ENCODE measurements at places on chromosomes 11 and 22. TPM values are rescaled to one million over a fixed set of nuclear protein-coding genes. Genes with fewer than 3 reads are reported as not detected.

DNA sequence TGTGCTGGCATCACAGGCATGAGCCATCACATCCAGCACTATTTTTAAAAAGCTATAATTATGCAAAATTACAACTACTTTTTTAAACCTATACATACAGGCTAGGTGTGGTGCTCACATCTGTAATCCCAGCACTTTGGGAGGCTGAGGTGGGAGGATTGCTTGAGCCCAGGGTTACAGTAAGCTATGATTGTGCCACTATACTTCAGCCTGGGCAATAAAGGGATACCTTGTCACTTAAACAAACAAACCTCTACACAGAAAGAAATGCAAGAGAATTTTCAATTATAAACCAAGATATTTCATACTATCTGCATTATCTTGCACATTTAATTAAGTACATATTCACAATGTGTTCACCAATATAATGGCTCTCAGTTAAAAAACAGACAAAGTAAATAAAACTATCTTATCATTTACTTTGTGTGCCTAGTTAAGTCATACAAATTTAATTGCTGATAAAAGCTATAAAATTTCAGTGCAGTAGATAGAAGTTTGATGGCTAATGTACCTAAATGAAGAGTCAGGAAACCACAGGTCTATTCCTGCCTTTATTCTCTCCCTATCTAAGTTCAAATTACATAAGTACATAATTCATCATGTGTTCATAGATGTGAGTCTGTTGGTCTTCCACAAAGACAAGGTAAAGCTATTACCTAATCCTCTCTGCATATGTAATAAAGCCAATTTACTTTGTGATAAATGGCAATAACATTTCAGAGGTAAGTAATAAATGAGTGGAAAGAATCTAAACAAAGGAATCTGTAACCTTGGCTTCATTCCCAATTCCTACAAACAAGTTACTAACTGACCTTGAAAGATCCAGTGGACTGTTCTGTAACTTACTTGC, 9.0 kb upstream of the RDX start:
- DNase-seq: no peak
- H3K4me3 ChIP-seq: no peak overlapping the region
- no peaks in the 10 kb centered on the region for H3K36me3 ChIP-seq
- peaks cover 7% of the 10 kb centered on the region for H3K4me1 ChIP-seq
- H3K27me3 ChIP-seq: no peaks in the 10 kb centered on the region

GRCh38 chr11:47337229-47337924, 15.1 kb downstream of the MYBPC3 start:
- H3K27me3 ChIP-seq: no peaks in the 10 kb centered on the region
- no peak overlapping the region for H3K4me3 ChIP-seq

- no peaks in the 10 kb centered on the region for H3K27me3 ChIP-seq
- H3K4me1 ChIP-seq: peaks cover 23% of the 10 kb centered on the region
- no peak overlapping the region for H3K27ac ChIP-seq
- H3K4me3 ChIP-seq: peak overlapping the region; percentile 35
Observed at GRCh38 chr11:827146-827896, 398 bp upstream of the CRACR2B start.

DNA sequence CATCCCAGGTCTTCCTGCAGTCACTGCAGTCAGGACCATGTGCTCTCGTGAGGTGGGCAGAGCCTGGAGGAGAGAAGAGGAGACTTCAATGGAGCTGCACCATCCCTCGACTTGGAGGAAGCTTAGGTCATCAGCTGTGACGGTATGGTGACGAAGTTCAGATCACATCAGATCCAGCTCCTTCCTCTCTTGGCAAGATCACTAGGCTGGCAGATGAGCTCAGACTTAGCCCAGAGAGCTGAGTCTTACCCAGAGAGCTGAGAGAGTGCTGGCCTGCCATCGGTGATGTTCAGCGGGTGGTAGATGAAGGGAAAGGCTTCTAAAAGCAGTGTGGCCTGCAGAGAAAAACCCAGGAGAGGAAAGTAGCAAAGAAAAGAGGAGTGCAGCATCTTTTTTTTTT, 1.8 kb upstream of the SLC15A3 start:
- H3K27me3 ChIP-seq: no peaks in the 10 kb centered on the region
- DNase-seq: no peak
- H3K4me1 ChIP-seq: no peaks in the 10 kb centered on the region
- no peak overlapping the region for H3K4me3 ChIP-seq
- no peaks in the 10 kb centered on the region for H3K36me3 ChIP-seq

- peaks cover 5% of the 10 kb centered on the region for H3K4me1 ChIP-seq
- no peaks in the 10 kb centered on the region for H3K27me3 ChIP-seq
- H3K27ac ChIP-seq: peak within 1 kb of the TSS; percentile 43
- peak within 1 kb of the TSS; percentile 51 for H3K4me3 ChIP-seq
Observed at GRCh38 chr22:38467904-38468442, at the start of gene KDELR3. Gene KDELR3 (plus strand): TSS chr22:38468096. CDS start chr22:38468234, 138 bp downstream.

DNA sequence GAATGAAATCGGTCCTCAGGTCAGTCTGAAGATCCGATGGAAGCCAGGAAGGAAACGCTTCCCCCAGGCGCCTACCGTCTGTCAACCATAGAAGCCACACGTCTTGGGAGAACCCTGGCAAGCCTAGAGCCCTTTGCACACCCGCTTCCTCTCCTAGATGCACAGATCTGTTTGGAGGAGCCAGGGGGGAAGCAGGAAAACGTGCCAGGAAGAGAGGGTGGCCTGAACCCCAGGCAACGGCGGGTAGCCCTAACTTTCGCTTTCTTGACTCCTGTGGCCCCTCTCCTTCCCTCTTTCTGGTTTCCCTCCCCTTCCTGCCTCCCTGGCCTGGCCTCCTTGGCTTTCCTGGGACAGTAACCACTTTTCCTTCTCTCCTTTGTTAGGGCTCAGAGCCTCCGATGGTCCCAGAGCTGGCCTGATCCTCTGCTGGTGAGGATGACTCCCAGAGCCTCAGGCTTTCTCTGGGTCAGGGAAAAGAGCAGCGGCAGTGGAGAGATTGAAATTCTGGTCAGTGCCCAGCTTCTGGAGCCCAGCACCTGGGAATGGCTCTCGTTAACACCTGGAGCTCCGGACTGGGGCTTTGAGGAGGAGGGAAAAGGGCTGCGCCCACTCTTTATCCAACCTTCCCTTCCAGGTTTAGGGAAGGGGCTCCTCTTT, 2.1 kb downstream of the FXYD6 start:
- DNase-seq: no peak
- H3K27ac ChIP-seq: no peak overlapping the region
- H3K27me3 ChIP-seq: peaks cover 14% of the 10 kb centered on the region
- no peak overlapping the region for H3K4me3 ChIP-seq

GRCh38 chr22:27687984-27688545, 113.5 kb downstream of the MN1 start:
- DNase-seq: no peak
- no peaks in the 10 kb centered on the region for H3K4me1 ChIP-seq
- H3K36me3 ChIP-seq: no peaks in the 10 kb centered on the region
- H3K4me3 ChIP-seq: no peak overlapping the region

DNA sequence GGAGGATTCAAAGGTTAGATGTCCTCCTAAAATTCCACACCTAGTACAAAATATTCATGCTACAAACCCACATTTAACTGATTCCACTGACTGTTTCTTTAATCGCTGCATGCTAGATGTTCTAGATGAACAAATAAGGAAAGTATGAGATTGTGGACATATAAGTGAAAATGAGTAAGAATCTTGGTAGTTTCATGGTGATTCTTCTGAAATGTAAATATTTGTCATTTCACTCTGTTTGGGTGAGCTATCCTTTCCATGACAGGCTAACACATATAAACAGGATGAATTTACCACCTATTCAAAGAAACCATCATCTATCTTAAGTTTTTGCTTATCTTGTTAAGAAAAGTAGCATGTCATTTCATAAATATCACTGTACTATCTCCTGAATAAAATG, 14.8 kb downstream of the OR5B3 start:
- no peak overlapping the region for H3K27ac ChIP-seq
- no peaks in the 10 kb centered on the region for H3K27me3 ChIP-seq
- H3K36me3 ChIP-seq: no peaks in the 10 kb centered on the region

DNA sequence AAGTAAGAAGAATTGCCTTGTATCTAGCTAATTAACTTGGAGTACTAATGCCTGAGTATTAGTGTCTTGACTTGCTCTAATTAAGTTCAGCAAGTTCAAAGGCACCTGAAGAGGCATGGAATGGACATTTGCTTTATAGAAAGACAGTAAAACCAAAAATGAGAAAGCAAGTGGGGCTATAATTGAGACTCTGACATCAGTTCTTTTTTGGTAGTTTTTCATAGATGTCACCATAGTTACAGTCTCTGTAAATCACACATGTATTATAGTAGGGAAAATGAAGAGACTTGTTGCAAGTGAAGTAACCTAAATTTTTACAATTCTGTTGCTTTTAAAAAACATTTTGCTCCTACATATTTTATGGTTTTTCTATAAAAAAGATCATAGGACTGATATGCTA, 178.0 kb downstream of the HIPK3 start:
- DNase-seq: no peak
- H3K36me3 ChIP-seq: no peaks in the 10 kb centered on the region
- H3K4me1 ChIP-seq: no peaks in the 10 kb centered on the region
- H3K4me3 ChIP-seq: no peak overlapping the region
- no peak overlapping the region for H3K27ac ChIP-seq
- H3K27me3 ChIP-seq: no peaks in the 10 kb centered on the region

DNA sequence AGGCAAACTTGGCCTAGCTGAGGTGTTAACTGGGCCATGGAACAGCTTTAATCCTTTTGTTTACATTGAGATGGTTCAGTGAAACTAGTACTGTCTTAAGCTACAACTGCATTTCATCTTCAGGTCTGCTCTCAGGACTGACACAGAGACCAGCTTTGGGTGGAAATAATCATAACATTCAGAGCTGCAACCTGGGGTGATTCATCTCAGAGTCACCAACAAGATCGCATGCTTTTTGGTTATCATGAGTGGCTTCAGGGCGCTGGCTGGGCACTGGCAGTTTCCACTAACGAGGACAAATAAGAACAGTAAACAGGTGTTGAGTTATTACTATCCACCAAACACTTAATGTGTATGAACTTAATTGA, 60.9 kb upstream of the PAX6 start:
- no peak overlapping the region for H3K4me3 ChIP-seq
- DNase-seq: no peak
- H3K27ac ChIP-seq: no peak overlapping the region
- no peaks in the 10 kb centered on the region for H3K4me1 ChIP-seq
- no peaks in the 10 kb centered on the region for H3K36me3 ChIP-seq

DNA sequence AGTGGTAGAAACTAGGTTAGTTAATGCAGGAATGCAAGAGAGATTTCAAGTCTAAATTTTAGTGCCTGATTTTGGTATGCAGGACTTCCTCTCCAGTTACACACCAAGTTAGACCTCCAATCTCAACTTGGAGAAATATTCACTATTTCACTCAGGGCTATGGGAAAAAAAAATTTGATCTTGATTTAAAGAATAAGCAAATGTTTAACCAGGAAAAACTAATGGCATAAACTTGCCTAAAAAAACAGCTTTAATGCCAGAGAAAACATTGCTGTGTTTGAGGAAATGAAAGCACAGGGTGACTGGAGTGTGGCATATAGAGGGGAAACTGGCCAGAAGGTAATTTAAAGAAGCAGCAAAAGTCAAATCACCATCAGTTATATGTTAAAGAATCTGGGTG, 575.4 kb upstream of the LRRC4C start:
- no peaks in the 10 kb centered on the region for H3K27me3 ChIP-seq
- H3K4me1 ChIP-seq: no peaks in the 10 kb centered on the region
- no peak overlapping the region for H3K4me3 ChIP-seq
- no peak overlapping the region for H3K27ac ChIP-seq

DNA sequence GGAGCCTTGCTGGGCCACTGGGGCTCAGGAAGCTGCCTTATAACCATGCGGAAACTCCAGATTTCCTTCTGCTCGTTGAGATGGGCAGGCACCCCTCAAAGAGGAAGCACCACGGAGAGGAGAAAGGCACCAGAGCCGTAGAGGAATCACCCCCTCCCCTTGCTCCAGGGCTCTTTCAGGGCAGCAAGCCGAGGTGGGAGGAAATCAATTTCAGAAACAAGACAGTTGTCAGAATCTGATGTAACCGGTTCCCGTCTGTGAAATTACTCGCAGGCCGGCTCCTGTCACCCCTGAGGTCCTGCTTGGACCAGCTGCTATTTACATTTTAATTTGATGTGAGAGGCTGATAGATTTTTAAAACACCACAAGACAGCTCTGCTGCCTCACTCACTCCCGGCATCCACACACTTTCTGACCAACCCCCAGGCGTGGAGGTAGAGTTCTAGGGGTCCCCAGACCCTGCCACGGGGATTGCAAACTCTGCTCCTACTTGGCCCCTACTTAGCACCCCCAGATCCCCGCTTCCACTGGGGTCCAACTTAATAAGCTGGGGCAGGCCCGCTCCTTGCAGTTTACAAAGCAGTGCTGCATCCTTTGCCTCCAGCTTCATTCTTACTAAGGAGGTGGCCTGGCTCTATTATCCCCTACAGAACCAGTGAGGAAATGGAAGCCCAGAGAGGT, 162.5 kb downstream of the CEP164 start:
- H3K27ac ChIP-seq: no peak overlapping the region
- no peaks in the 10 kb centered on the region for H3K36me3 ChIP-seq
- H3K27me3 ChIP-seq: peaks cover 9% of the 10 kb centered on the region
- no peaks in the 10 kb centered on the region for H3K4me1 ChIP-seq

- peaks cover 20% of the 10 kb centered on the region for H3K4me1 ChIP-seq
- H3K36me3 ChIP-seq: no peaks in the 10 kb centered on the region
- peak; percentile 87 for DNase-seq
- no peaks in the 10 kb centered on the region for H3K27me3 ChIP-seq
- peak overlapping the region; percentile 41 for H3K4me3 ChIP-seq
- H3K27ac ChIP-seq: peak overlapping the region; percentile 68
Observed at GRCh38 chr11:62444236-62444833, 25.5 kb downstream of the SCGB1A1 start.

GRCh38 chr11:35798983-35799382, 136.4 kb downstream of the TRIM44 start:
- no peak overlapping the region for H3K27ac ChIP-seq
- no peaks in the 10 kb centered on the region for H3K36me3 ChIP-seq
- no peak for DNase-seq
- H3K4me1 ChIP-seq: peaks cover 10% of the 10 kb centered on the region
- H3K27me3 ChIP-seq: no peaks in the 10 kb centered on the region

GRCh38 chr11:121592708-121593107, 139.9 kb upstream of the SORL1-AS1 start:
- no peaks in the 10 kb centered on the region for H3K27me3 ChIP-seq
- no peaks in the 10 kb centered on the region for H3K36me3 ChIP-seq
- peaks cover 17% of the 10 kb centered on the region for H3K4me1 ChIP-seq
- no peak overlapping the region for H3K4me3 ChIP-seq

Gene AGBL2
- 6.5 TPM for total RNA-seq

Gene OR52H1
- total RNA-seq: not detected

Gene TESMIN
- total RNA-seq: 13.5 TPM

Gene TMEM25
- 13.4 TPM for total RNA-seq

Gene CLMP
- 45.9 TPM for total RNA-seq

Gene KCNJ11
- total RNA-seq: 0.59 TPM
